ENCODE measurements at places on chromosomes 1 and 21. TPM values are rescaled to one million over a fixed set of nuclear protein-coding genes. Genes with fewer than 3 reads are reported as not detected.

Gene CYP4A22
- not detected for total RNA-seq

GRCh38 chr1:56866656-56867055 lies 12.1 kb downstream of the C8A start:
- DNase-seq: no peak

GRCh38 chr1:153866045-153866850 lies 56.5 kb downstream of the GATAD2B start:
- DNase-seq: no peak

Gene FASLG
- total RNA-seq: not detected

Gene OVAAL
- not detected for total RNA-seq

- no peak for DNase-seq
These were observed 4.0 kb downstream of the GLMP start for GRCh38 chr1:156291226-156292061.

DNA sequence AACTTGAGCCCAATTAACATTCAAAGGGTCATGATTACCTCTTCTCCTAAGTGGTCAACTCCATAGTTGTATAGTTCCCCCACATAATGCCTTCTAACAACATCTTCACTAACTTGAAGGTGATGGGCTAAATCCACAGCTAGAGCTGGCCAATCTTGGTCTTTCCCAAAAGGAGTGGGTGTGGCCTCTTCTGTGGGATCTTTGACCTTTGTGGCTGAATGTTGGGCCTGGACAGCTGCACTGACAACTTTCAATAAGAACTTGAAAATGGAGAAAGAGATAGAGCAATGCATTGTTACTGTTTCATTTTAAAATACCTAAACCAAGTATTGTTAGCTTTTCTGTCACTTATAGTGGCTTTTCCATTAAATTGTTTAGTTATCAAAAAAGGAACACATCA lies 59.2 kb downstream of the IARS2 start:
- no peak for DNase-seq

DNA sequence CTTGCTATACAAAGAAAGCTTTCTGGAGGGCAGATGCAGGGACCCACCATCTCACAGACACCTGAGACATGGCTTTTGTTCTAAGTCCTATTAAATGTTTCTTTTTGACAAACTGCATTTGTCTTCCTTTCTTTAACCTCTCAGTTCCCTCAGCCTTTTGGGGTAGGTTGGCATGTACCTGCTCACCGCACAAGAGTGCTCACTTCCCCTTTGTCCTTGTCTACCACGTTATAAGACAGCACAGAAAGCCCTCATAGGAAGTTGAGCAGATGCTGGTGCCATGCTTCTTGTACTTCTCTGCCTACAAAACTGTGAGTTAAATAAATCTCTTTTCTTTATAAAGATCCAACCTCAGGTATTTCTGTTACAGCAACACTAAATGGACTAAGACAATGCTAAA lies 31.9 kb upstream of the RGS21 start:
- no peak for DNase-seq

GRCh38 chr21:33171616-33172169 lies 58.0 kb upstream of the IFNAR2 start:
- no peak for DNase-seq

DNA sequence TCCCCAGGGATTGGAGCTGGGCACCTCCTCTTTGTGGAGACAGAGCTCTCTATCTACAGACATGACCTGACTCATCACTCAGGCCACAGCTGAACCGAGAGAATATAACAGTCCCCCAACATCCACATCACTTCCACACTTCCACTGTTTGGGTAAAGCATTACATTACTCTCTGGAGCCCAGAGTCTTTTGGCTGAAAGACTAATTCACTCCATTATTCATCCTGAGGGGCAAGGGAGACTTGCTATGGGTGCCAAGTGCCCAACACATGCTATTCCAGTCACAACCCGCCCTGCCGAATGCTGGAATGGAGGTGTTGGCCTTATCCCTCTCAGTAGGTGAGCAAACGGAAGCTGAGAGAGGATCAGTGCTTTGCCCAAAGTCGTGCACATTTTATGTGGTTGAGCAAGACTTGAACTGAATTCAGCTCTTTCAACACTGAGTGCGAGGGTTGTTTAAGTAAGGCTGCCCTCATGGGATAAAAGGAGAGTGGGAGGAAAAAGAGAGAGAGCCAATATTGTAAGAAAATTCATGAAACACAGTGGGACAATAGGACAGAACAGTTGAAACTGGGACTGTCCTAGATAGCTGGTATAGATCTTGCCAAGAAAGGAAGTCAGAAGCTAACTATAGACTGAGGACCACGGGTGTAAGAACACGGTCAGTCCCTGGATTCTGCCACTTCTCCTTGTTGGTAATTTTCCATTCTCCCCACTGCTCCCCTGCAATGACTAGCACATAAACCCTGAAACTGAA lies 13.5 kb upstream of the CHI3L1 start:
- no peak for DNase-seq

Gene MFAP2
- total RNA-seq: 42.2 TPM

DNA sequence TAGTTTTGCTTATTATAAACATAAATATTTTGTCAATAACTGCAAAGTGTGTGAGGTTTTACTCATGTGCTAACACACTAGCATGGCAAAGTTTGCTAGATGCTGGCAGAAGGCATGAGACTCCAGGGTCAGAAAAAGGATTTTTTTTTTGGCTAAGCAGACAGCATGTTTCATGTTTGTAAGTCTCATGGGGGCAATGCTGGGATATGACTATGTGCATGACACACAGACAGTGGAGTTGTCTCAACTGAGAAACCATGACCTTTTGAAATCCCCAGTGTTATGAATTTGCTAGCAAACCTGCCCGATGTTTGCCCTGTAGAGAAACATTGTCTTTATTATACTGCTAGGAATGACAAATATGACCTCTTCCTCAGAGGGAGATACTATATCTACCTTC lies 448.2 kb downstream of the BRINP3 start:
- DNase-seq: no peak

GRCh38 chr1:157517016-157517415 lies 35.3 kb downstream of the FCRL5 start:
- no peak for DNase-seq

Gene USH2A
- total RNA-seq: not detected

Gene TSPEAR
- not detected for total RNA-seq

GRCh38 chr21:40752125-40752524 lies 94.8 kb downstream of the DSCAM start:
- DNase-seq: no peak

GRCh38 chr1:219563568-219563967 lies 49.3 kb downstream of the ZC3H11B start:
- DNase-seq: no peak

- no peak for DNase-seq
These were observed 46.8 kb upstream of the PSEN2 start for GRCh38 chr1:226823643-226824042.

DNA sequence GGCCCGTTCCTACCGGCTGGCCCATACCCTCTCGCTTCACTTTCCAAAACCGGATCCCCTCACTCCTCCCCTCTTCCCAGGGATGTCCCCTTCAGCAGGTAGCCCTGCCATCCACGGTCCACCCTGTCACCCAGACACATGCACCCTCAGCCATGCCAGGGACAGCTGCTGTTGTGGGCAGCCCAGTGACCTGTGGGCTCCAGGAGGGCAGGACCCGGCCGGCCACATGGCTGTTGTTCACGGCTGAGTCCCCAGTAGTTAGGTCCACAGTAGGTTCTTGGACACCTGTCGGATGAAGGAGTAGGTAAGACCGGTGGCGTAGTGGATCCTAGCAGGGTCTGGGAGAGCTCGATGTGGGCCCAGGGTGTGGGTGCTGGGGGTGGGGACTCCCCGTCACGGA lies 12.5 kb downstream of the SPSB1 start:
- DNase-seq: no peak

DNA sequence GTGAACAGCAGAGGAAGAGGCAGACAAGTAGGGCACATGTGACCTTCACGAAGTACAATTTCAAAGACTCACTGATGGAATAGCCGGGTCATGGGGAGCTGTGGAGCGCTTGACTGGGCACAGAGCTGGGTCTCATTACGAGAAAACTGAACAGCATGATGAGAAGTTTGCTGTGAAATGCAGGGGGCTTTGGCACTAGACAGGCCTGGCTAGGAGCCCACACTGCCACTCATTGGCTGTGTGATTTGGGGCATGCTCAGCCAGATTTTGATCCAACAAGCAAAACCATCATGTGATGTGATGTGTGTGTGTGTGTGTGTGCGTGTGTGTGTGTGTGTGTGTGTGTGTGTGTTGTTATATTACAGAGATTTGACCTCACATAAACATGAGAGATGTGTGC lies 4.9 kb upstream of the IFNGR2 start:
- no peak for DNase-seq

GRCh38 chr1:42815941-42816584 lies 859 bp upstream of the ERMAP start:
- no peak for DNase-seq

DNA sequence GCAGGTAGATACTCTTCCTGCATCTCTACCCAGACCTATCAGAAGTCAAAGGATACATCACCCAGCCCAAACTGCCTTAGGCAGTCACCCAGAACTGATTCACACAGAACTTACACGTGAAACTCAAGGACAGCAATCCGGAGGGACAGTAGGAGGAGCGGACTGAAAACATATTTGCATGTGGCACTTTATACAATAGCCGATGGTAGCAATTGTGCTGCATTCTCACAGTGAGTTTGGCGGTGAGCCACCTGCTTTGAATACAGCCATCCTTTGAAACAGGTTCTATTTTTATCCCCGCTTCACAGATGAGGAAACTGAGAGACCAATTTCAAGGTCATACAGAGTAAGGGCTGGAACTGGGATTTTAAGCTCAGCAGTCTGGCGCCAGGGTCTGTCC lies 69.5 kb downstream of the EDEM3 start:
- no peak for DNase-seq

- DNase-seq: no peak
These were observed 88.4 kb upstream of the RHOU start for GRCh38 chr1:228646717-228647522.

Gene MAP7D1
- 280 TPM for total RNA-seq

DNA sequence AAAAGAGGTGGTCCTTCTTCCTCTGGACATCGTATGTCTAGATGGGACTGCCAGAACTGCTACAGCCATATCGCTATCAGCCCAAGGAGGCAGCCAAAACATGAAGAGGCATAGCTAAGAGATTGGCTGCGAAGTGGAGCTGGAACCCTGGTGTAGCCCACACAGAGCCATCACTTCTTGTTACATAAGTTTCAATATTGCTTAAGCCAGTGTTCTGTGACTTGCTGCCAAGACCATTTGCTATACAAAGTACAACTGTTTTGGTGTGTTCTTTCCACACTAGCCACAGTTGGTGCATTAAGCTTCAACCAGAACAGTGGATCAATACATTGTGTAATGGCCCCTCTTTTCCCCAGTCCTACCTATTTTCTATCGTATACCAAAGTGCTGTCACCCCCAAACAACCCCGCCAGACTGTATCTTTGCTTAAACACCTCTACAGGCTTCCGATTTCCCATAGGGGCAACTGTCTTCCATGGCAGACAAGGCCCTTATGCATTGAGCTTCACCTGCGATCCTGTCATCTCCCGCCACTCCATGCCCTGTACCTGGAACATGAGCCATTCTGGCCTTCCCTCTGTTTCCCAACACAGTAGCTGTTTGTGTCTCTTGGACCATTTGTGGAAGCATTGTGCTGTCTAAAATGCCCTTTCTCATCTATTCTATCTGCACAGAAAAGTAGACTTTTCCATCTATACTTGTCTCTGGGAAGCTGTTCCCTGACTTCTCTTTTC lies 241.8 kb downstream of the TTLL7 start:
- DNase-seq: no peak

Gene KCNJ9
- total RNA-seq: not detected

GRCh38 chr1:1425426-1425752 lies 4.3 kb upstream of the ANKRD65 start:
- DNase-seq: no peak

Gene CDC42
- total RNA-seq: 339 TPM

DNA sequence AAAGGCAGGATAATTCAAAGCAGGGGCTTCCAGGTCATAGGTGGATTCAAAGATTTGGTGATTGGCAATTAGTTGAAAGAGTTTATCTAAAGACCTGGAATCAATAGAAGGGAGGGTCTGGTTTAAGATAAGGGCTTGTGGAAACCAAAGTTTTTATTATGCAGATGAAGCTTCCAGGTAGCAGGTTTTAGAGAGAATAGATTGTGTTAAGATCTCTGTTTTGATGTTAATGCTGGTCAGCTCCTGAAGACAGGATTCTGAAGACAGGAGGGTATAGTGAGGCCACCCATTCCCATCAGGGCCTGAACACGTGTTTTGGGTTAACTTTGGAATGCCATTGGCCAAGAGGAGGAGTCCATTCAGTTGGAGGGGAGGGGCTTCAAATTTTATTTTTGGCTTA lies 6.1 kb upstream of the PTBP2 start:
- no peak for DNase-seq

DNA sequence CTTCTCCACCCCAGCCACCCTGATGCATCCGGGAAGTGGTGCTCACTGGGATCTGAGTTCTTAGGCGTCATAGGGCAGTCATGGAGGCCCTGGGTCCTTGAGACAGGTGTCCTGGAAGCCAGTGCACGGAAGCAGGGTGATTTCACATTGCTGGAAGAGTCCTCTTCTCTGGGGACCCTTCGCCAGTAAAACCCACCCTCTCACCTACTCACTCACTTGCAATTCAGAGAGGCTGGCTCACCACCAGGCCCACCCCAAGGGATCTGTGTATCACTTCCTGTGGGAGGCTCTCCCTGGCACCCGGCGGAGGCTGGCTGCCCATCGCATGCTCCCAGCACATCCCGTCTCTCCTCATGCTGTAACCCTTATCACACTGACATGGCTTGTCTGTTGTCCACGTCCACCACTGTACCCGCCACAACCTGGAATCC lies 40.2 kb upstream of the EPS8L3 start:
- DNase-seq: no peak

Gene SLC16A4
- total RNA-seq: 12.4 TPM

DNA sequence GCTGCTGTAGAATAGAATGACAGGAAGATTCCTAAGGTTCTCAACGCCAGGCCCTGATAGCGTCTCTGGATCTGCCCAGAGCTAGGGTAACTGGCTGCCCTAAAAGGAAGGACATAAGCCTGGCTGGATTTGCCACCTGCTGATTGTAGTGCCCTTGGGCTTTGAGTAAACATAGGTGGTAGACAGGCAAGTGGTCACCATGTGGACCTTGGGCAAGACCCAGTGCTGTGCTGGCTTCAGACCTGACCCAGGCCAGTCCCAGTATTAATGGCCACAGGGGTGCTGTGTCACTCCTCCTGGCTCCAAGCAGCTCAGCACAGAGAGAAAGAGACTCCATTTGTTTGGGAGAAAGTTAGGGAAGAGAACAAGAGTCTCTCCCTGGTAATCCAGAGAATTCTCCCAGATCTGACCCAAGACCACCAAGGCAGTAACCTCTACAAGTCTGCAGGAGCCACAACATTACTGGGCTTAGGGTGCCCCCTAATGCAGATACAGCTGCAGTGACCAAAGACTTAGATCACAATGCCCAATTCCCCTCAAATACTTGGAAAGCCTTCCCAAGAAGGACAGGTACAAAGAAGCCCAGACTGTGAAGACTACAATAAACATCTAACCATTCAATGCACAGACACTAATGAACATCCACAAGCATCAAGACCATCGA lies 44.5 kb downstream of the PHTF1 start:
- no peak for DNase-seq

Gene VTCN1
- 4.3 TPM for total RNA-seq

Gene CFHR1
- not detected for total RNA-seq

Data from epithelial cell of proximal tubule (primary cell).